Activated T-cell treated with anti-CD3 and anti-CD28 coated beads, Interleukin-2, amount 50 U/mL, for 4 hours (primary cell): ENCODE measurements at places on chromosomes 11 and 22. TPM values are rescaled to one million over a fixed set of nuclear protein-coding genes. Genes with fewer than 3 reads are reported as not detected.

The APOL1 gene
- 42.0 TPM for total RNA-seq

The OR52E8 gene
- not detected for total RNA-seq

The FAU gene
- total RNA-seq: 1,673 TPM

The DEUP1 gene
- total RNA-seq: not detected

The SPTBN2 gene
- 0.92 TPM for total RNA-seq
